ENCODE measurements at places on chromosomes 11 and 22.

- DNase-seq, result no peak
These were observed 72.3 kb downstream of the BDNF start for GRCh38 chr11:27627979-27628378.

DNA sequence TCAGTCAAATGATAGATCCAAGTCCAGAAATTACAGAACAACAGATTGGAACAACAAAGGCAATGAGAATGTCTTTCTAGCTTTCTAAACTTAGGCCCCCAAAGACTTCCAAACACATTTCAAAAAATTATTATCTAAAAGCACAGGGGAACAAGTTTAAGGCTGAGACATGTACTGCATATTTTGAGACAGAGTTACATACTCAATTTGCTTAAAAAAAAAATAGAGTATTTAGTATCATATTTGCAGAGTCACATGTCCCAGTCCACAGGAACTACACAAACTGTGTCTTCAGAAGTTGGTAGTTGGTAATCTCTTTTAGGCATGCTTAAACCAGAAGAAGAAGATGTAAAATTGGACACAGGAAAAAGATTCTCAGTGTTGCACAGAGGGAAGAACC, 127.2 kb downstream of the MAML2 start:
- no peak for DNase-seq

- no peak for DNase-seq
These were observed 94.6 kb downstream of the IGLL1 start for GRCh38 chr22:23485490-23485889.

DNA sequence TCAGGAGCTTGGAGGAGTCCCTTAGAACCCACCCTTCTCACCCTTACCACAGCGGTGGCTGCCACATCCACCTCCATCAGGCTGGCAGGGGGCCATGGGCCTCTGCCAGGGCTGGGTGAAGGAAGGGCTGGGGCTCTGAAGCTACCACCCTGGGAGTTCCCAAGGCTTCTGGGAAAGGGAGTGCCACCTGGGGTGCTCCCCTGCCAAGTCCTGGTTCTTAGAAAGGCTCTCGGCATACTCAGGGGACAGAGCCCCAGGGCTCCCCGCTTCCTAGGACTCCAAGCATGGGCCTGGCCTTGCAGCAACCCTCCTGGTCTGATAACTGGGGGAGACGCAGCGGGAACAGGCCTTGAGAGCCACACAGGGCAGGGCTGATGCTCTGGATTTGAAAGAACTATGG, 438 bp upstream of the PLA2G3 start:
- DNase-seq, result no peak

- DNase-seq, result no peak
These were observed 350.8 kb downstream of the DLG2 start for GRCh38 chr11:85276332-85276731.

GRCh38 chr11:71432761-71433647, 15.2 kb downstream of the DHCR7 start:
- no peak for DNase-seq

GRCh38 chr11:109970516-109971183, 122.5 kb upstream of the ZC3H12C start:
- no peak for DNase-seq

DNA sequence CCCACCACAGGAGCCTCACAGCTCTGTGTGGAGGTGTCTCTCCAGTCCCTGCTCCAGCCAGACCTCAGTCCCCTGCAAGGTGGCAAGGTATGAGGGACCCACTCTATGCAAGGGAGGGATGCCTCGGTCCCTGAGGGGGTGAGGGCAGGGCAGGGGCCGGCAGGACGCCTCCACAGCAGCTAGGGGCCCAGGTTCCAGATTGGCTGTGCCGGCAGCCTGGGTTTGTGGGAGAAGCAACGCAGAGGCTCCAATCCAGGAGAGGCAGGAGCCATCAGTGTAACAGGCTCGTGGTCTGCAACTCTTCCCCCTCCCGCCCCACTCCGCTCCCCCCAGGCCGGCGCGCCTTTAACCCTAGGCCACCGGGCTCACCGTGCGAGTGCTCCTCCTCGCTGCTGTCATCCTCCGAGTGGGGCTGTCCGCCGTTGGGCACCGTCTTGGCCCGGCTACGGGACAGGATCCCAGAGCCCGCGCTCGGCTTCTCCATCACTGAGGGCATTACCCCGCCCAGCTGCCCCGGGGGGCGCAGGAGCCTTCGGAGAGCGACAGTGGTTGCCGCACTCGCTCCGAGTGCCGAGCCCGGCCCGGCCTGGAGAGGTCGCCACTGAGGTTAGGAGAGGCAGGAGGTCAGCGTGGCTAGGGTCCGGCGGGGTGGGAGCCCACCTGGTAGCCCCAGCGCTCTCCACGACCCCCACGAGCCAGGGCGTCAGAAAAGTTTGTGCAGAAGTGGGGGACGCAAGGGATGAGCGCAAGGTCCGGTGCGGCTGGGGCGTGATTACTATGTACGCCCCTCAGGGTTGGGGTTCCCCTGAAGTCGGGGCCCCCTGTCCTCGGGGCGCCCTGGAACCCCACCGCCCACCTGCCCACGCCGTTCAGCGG, 765 bp downstream of the RCOR2 start:
- peak; percentile 91 for DNase-seq

GRCh38 chr11:47270331-47271271, 668 bp downstream of the MADD start:
- peak; percentile 59 for DNase-seq

DNA sequence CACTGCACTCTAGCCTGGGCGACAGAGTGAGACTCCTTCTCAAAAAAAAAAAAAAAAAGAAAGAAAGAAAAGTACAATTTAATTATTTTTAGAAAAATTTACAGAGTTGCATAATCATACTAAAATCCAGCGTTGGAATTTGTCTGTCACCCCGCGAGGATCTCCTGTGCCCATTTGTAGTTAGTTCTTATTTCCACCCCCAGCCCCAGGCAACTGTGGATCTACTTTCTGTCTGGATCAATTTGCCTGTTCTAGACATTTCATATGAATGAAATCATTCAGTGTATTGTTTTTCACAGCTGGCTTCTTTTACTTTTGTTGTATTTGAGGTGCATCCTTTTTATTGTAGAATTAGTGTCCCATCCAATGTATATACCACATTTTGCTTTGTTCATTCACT, 102.6 kb upstream of the RASSF10 start:
- no peak for DNase-seq

DNA sequence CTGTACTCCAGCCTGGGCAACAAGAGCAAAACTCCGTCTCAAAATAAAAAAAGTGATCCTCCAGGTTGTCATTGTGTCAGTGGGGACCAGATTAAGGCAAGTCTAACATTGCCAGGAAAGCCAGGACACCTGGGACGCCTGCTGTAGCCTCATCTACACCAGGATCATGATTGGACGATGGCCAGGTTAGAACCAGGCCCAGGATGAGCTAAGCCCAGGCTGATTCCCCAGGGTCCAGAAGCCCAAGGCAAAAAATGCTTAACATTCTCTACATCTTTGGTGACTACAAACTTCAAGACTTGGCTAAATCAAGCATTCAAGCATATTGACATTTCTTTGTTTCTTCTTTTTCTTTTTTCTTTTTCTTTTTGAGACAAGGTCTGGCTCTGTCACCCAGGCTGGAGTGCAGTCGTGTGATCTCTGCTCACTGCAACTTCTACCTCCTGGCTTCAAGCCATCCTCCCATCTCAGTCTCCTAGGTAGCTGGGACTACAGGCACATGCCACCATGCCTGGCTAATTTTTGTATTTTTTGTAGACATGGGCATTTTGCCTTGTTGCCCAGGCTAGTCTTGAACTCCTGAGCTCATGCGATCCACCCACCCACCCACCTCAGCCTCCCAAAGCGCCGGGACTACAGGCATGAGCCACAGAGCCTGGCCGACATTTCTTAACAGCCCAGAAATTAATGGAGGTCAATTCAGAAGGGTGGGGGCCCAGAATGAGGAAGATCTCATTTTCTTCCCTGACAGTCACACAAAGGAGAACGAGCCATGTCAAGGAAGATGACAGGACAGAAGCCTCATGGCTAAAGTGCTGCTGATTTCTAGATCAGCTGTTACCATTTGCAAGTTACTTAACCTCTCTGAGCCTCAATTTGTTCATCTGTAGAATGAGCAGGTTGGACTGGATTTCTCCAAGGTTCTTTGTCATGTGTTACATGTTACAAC, 12.5 kb upstream of the PTPRJ start:
- no peak for DNase-seq

DNA sequence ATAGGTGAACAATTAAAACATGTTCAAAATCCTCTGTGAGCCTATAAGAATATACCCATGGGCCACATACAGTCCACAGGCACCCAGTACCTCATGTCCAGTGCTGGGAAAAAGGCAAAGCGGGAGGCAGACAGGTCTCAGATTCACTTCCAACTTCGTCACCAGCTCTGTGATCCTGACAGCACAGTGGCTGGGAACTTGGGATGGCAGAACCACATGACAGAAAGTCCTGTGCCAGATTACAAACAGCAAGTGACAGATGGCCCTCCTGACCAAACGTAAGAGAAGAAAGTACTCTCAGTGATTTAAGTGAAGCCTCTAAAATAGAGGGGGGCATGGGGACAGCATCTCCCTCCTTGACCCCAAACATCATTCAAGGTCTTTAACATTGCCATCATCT, 5.8 kb downstream of the SLC1A2 start:
- DNase-seq, result no peak

DNA sequence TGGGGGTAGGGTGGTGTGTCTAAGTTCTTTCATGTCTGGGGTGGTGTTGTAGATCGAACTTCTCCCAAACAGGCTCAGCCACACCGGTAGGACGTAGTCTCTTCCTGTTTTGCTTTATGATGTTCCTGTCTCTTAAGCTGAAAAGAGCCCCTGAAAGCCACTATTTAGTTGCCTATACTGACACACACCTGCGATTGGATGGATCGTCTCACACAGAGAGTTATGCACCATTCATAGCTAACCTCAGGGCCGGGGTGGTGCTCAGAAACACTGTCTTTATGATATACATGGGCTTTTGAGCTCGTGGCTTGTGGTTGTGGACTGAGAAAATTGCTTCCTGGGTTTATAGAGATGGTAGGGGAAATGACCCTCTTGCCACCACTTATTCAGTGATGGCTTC, 137.6 kb downstream of the TEAD1 start:
- DNase-seq, result no peak

GRCh38 chr11:88522624-88523385, 185.3 kb upstream of the CTSC start:
- no peak for DNase-seq

- no peak for DNase-seq
These were observed 17.4 kb upstream of the DDX17 start for GRCh38 chr22:38523479-38523878.

GRCh38 chr11:120132645-120133185, 5.2 kb downstream of the TRIM29 start:
- no peak for DNase-seq

DNA sequence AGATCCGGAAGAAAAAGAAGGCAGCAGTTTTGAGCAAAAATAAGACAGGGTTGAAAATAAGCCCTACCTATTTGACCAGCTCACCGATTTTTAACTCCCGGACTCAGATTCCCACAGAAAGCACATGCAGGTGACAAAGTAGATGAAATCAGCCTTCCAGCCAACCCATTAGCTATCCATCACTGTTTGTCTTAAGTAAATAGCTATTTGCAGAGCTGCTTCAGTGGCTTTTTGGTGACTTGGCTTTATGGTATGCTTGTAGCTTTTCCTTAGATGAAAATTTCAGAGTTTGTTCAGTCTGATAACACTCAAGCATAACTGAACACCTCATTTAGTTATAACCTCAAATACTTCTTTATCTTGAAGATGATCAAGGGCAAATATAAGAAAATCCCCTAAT, 192.6 kb downstream of the HIPK3 start:
- no peak for DNase-seq

- DNase-seq, result no peak
These were observed 2042.8 kb upstream of the RAG2 start for GRCh38 chr11:38640854-38641253.

DNA sequence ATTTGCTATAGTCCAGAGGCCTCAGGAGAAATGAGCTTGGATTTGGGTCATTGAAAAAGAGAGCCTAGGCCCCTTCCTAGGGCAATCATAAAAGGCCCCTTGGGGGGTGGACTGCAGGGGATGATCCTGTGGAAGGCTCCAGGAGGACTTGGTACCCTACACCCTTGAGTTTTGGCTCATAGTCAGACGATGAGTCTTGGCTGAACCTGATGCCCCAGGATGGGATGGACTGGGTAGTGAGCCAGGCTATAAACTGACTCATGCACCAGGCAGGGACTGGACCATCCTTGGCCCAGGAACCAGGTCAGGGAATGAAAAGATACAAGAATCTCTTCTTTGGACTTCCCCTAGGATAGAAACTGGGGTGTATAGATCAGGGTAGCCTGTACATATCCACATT, 54.2 kb downstream of the NAV2 start:
- no peak for DNase-seq

- DNase-seq, result no peak
These were observed 168.6 kb upstream of the B3GAT1 start for GRCh38 chr11:134580610-134580975.

DNA sequence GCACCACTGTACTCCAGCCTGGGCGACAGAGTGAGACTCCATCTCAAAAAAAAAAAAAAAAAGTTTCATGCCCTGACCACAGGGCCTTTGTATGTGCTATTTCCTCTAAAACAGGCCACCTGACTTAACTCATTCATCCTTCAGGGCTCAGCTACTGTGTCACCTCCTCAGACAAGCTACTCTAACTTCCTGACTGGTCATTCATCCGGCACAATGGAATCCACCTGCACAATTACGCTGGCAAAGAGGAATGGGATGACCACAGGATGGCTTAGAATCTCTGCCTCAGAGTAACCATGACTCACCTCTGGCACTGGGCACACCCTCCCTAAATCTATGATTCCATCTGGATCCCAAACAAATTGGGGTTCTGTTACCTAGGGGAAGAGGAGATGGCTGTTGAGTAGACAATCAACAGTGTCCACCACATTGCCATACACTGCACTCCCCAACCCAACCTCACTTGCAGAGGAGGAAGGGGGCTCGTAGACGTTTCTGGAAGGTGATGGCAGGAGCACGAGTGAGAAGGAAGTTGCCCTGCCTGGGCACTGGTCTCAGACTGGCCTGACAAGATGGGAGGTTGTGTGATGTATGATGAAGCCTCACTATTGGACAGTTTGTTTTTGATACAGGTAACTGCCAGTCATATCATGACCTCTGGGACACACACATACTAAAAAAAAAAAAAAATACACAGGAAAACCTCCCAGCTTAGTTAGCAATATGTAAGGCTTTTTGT, 22.8 kb upstream of the HMOX1 start:
- no peak for DNase-seq

- DNase-seq, result no peak
These were observed 5.0 kb downstream of the MICALL1 start for GRCh38 chr22:37910890-37911672.

DNA sequence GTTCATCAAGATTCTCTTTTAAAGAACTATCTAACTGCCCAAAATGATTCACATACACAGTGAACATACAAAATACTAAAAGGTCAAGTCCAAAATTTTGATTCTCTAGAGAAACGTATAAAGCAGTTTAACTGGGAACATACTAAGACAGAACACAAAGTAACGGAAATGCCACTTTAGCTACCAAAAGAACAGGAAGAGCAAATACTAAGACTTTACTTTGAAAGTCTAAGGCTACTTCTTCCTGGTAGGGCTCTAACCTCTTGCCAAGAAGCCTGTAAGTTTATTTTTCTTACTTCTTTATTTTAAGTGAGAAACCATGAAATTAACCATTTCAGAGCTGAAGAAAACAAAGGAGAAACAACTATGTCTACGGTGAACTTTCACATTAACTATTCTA, 6.2 kb downstream of the PICALM start:
- DNase-seq, result no peak

- no peak for DNase-seq
These were observed 455.8 kb downstream of the MIAT start for GRCh38 chr22:27113211-27113635.
